ENCODE measurements at places on chromosomes 2 and 18.

DNA sequence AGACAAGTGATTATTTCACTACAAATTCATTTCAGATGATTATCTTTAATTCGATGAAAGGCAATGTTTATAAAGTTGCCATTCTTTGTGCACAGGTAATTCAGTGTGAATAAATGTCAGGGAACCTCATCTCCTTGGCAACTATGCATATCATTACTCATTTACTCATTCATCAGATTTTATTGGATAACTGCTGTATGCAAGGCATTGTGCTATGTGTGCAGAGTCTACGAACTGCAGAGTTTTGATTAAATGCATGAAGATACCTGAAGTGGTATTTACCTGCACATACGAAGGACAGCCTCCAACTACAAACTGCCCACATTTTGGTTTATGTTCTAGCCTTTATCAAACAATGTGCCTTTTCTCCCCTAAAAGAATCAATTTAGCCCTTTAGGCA lies 3.5 kb downstream of the RND3 start:
- no peak for DNase-seq

GRCh38 chr2:226904592-226904991 lies 68.7 kb downstream of the RHBDD1 start:
- peak; percentile 41 for DNase-seq

DNA sequence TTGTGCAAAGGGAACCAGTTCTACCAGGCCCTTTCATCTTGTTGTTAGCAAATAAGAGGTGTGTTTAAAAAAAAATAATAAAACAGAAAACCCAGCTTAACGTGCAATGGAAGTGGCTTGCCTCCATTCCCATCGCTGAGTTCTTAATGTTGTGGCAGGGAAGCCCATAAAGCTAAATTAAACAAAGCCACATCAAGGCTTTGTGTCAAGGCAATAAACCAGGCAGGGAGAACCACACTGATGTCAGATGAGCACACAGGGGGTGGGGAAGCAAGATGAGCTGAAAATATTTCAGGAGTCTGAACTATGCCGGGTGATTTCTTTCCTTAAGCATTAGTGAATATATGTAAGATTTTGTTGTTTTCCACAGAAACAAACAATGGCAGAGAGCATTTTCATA lies 73.5 kb downstream of the PHLPP1 start:
- DNase-seq: no peak

GRCh38 chr2:25339791-25340180 lies 1.9 kb downstream of the DNMT3A start:
- DNase-seq: no peak

- no peak for DNase-seq
Observed at GRCh38 chr2:233470011-233470687, 96.4 kb downstream of the USP40 start.

GRCh38 chr2:73896362-73897239 lies 3.8 kb downstream of the ACTG2 start:
- peak; percentile 42 for DNase-seq

Data from GM13977 (cell line).